ENCODE measurements at places on chromosomes 5 and 9. TPM values are rescaled to one million over a fixed set of nuclear protein-coding genes. Genes with fewer than 3 reads are reported as not detected.

- H3K27ac ChIP-seq, result no peak overlapping the region
- no peaks in the 10 kb centered on the region for H3K27me3 ChIP-seq
- no peaks in the 10 kb centered on the region for H3K36me3 ChIP-seq
Measured at GRCh38 chr5:112201141-112201540, 217.9 kb downstream of the EPB41L4A start.

GRCh38 chr9:31556667-31557463, 827.6 kb upstream of the ACO1 start:
- no peaks in the 10 kb centered on the region for H3K4me1 ChIP-seq
- no peaks in the 10 kb centered on the region for H3K36me3 ChIP-seq
- no peak for DNase-seq
- H3K27ac ChIP-seq, result no peak overlapping the region
- no peaks in the 10 kb centered on the region for H3K27me3 ChIP-seq

GRCh38 chr5:140303966-140304365, 1.1 kb upstream of the PFDN1 start:
- no peaks in the 10 kb centered on the region for H3K36me3 ChIP-seq
- no peak overlapping the region for H3K4me3 ChIP-seq
- H3K27me3 ChIP-seq, result no peaks in the 10 kb centered on the region
- H3K4me1 ChIP-seq, result no peaks in the 10 kb centered on the region
- no peak overlapping the region for H3K27ac ChIP-seq

DNA sequence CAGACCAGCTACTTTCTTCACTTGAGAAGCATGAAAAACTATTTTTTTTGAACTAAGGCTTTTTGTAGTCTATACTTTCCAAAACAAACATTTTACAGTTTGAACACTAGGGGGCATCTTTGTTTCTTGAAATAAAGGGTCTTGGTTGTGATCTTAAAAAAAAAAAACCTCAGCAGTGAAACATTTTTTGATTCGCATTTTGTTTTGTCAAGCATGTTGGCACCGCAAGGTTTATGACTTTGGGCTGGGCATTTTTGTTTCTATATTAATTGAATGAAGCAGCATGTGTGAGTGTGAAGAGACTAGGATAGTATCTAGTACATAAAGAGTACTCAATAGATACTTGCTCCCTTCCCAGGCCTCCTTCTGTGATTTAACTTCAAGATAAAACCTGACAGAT, 31.6 kb upstream of the ACOT12 start:
- peaks cover 5% of the 10 kb centered on the region for H3K4me1 ChIP-seq
- no peaks in the 10 kb centered on the region for H3K27me3 ChIP-seq
- H3K36me3 ChIP-seq, result no peaks in the 10 kb centered on the region
- no peak overlapping the region for H3K27ac ChIP-seq
- H3K4me3 ChIP-seq, result no peak overlapping the region
- no peak for DNase-seq

DNA sequence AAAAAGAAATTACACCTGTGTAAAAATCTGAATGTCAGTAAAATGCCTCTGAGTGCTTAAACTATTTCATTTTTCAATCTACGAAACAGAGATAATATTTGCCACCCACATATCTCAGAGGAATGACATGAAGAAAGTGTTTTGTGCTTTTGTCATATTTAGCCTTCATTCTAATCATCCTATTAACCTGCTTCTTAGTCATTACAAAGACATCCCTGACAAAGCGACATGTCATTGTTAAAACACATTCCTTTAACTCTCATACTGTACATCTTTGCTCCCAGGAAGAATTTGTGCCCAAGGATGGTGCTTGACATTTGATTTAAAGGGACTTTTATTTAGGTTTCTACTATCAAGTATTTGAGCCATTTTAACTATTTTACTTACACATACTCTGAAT, 275.9 kb downstream of the DMRTA1 start:
- H3K27ac ChIP-seq, result no peak overlapping the region
- DNase-seq, result no peak
- no peaks in the 10 kb centered on the region for H3K27me3 ChIP-seq
- no peaks in the 10 kb centered on the region for H3K36me3 ChIP-seq

DNA sequence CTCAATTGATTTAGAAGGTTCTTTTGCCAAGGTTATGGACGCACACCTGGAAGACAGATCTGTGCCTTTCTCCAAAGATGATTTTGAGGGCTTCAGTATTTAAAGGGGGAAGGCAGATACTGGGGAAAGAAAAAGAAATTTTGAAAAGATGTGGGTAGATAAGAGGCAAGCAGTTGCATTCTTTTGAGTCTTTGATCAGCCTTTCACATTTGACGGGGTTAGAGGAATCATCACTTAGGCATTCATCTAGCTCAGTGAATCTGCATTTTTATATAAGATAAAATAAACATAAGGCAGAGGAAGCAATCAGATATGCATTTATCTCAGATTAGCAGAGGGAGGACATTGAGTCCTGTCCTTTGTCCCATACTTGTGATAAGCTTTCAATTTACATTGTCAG, 243.4 kb upstream of the RAI14 start:
- no peaks in the 10 kb centered on the region for H3K27me3 ChIP-seq
- no peaks in the 10 kb centered on the region for H3K36me3 ChIP-seq
- no peaks in the 10 kb centered on the region for H3K4me1 ChIP-seq
- no peak overlapping the region for H3K27ac ChIP-seq
- H3K4me3 ChIP-seq, result no peak overlapping the region

The COL5A1 gene
- 2.6 TPM for polyA plus RNA-seq

GRCh38 chr5:29779141-29779540, 1414.3 kb upstream of the CDH6 start:
- no peak overlapping the region for H3K27ac ChIP-seq
- H3K36me3 ChIP-seq, result no peaks in the 10 kb centered on the region
- H3K4me3 ChIP-seq, result no peak overlapping the region
- no peaks in the 10 kb centered on the region for H3K27me3 ChIP-seq

DNA sequence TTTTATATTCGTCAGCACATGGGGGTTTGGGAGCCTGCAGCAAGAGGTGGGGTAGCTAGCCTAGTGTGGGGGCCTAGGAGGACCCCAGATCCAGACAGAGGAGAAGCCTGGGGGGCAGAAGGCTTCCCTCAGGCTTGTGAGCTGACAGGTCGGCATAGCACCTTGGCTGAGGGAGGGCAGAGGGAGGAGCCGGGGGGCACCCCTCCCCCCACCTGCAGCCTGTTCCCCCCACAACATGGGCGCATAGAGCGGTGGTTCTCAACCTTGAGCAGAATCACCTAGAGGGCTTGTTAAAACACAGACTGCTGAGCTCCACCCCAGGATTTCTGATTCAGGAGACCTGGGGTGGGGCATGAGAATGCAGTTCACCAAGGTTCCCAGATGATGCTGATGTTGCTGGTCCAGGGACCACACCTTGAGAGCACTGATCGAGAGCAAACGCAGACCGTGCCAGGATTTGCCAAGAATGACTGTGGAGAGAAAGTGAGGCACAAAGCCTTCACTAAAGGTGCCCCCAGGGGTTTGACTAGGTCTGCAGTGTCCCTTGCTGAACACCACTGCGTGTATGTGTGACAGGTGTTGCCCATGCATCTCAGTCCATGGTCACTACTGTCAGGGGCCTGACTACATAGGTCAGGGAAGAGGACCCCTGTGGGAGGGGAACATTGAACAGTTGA, 163.3 kb downstream of the MACROH2A1 start:
- no peak overlapping the region for H3K27ac ChIP-seq
- no peaks in the 10 kb centered on the region for H3K27me3 ChIP-seq
- no peak for DNase-seq
- no peak overlapping the region for H3K4me3 ChIP-seq
- H3K36me3 ChIP-seq, result no peaks in the 10 kb centered on the region

The GDNF gene
- not detected for polyA plus RNA-seq

DNA sequence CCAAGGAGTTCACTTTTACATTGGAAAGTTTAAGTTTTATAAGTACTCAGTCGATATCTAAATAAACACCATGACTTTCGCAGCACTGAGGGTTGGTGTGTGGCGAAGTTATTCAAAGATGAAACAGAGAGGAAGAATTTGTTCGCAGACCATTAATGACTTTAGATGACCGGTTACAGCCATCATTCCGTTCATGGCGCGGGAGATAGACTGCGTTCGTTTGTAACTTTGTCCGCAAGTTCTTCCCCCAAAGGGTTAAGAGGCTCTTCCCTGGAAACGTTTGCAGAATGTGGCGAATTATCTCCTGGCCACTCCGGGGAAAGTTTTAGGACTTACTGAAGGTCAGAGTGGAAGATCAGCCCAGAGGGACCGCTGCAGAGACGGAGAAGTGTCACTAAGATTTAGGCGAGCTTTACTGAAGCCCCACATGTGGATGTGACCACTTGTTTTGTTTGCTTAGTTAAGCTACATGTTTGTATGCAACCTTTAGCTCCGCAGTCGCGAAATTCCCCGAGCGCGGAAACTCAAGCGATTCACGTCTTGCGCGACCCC, 2.2 kb upstream of the FOXD1 start:
- no peak overlapping the region for H3K4me3 ChIP-seq
- H3K4me1 ChIP-seq, result peaks cover 4% of the 10 kb centered on the region
- no peaks in the 10 kb centered on the region for H3K36me3 ChIP-seq
- no peak overlapping the region for H3K27ac ChIP-seq
- peaks cover 46% of the 10 kb centered on the region for H3K27me3 ChIP-seq

GRCh38 chr9:108180541-108180940, 675.2 kb downstream of the ACTL7B start:
- no peaks in the 10 kb centered on the region for H3K4me1 ChIP-seq
- H3K4me3 ChIP-seq, result no peak overlapping the region
- no peaks in the 10 kb centered on the region for H3K36me3 ChIP-seq

DNA sequence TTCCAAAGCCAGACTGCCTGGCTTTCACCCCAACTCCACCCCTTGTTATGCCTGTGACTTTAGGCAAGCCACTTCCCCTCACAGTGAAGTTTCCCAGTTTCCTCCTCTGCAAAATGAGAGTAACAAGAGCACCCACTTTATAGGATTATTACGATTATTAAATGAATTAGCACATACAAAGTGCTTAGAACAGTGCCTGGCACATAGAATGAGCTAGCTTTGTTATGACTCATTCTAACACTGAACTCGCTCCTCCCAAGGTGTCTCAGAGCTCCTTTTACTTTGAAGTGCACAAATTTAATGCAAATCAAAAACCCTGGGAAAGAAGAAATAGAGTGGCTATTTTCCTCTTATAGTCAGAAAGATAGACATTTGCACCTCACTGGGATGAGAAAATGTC, 34.3 kb downstream of the DNAH5 start:
- H3K27ac ChIP-seq, result no peak overlapping the region
- no peak overlapping the region for H3K4me3 ChIP-seq
- DNase-seq, result no peak
- H3K4me1 ChIP-seq, result no peaks in the 10 kb centered on the region
- no peaks in the 10 kb centered on the region for H3K27me3 ChIP-seq
